ENCODE measurements at places on chromosomes 4 and X. TPM values are rescaled to one million over a fixed set of nuclear protein-coding genes. Genes with fewer than 3 reads are reported as not detected.
A peak's percentile ranks its signal among the peaks of the same experiment; 100 is the strongest.

Gene SYP
- total RNA-seq, result 0.45 TPM

Gene SEC24B
- total RNA-seq, result 64.5 TPM

Gene GK2
- total RNA-seq, result not detected

Gene HGFAC
- total RNA-seq, result 0.47 TPM

Gene HSFX3
- total RNA-seq, result not detected

Gene DCAF8L2
- not detected for total RNA-seq

Gene DGKK
- 3.5 TPM for total RNA-seq

Gene STARD8
- 1.2 TPM for total RNA-seq

Gene GRPR
- total RNA-seq, result 19.8 TPM

Gene NEXMIF
- total RNA-seq, result 4.5 TPM

Gene OTUD6A
- not detected for total RNA-seq

Gene JAKMIP1
- 10.4 TPM for total RNA-seq

Gene SPP1
- 12.8 TPM for total RNA-seq

Gene HTR2C
- total RNA-seq, result 0.14 TPM

Gene FAM47E
- 0.50 TPM for total RNA-seq

Gene DDX53
- total RNA-seq, result not detected

Gene KLHL34
- total RNA-seq, result not detected

Gene STK32B
- 1.6 TPM for total RNA-seq

DNA sequence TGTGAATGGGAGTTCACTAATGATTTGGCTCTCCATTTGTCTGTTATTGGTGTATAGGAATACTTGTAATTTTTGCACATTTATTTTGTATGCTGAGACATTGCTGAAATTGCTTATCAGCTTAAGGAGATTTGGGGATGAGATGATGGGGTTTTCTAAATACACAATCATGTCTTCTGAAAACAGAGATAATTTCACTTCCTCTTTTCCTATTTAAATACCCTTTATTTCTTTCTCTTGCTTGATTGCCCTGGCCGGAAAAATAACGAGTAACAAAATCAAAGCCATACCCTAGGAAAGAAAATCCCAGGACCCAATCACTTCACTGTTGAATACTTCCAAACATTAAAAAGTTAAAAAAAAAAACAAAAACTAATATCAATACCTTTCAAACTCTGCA lies 67.7 kb upstream of the UGT2B4 start:
- DNase-seq, result no peak

GRCh38 chr4:184953421-184953945 lies 64.8 kb upstream of the HELT start:
- DNase-seq, result no peak

GRCh38 chr4:34950926-34951325 lies 1293.4 kb downstream of the ARAP2 start:
- DNase-seq, result no peak

DNA sequence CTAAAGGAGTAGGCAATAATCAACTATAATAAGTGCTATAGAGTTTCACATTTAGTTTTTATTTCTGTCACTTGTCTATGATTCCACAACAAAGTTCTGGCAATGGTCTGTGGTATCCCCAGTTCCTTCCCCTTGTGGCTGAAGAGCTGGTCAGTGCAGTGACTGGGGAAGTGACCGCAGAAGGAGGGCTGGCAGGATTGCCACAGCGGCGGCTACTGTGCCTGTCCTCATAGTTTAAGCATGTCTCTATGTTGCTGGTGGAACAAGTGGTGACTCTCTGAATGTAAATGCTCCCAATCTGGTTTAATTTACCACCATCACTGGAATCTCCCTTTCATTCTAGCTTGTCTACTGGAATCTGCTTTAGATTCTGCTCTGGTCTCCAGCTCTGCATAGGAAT lies 170.6 kb upstream of the GK2 start:
- DNase-seq, result no peak

DNA sequence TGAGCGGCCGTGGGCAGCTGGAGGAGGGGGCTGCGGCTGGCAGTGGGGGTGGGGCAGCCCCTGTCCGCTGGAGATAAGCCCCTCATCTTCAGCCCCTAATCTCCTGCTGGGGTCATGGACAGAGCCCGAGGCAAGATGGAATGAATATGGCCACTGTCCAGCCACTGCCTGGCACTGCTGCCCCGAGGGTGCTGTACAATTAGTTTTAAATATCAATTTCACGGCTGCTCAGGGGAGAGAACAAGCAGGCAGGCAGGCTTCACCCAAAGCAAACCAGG lies 64.1 kb upstream of the NKX1-1 start:
- DNase-seq, result peak; percentile 16

- DNase-seq, result no peak
Observed at GRCh38 chr4:73344106-73344505, 60.0 kb upstream of the ALB start.

- DNase-seq, result no peak
Observed at GRCh38 chr4:83262682-83263081, 21.9 kb downstream of the COQ2 start.

DNA sequence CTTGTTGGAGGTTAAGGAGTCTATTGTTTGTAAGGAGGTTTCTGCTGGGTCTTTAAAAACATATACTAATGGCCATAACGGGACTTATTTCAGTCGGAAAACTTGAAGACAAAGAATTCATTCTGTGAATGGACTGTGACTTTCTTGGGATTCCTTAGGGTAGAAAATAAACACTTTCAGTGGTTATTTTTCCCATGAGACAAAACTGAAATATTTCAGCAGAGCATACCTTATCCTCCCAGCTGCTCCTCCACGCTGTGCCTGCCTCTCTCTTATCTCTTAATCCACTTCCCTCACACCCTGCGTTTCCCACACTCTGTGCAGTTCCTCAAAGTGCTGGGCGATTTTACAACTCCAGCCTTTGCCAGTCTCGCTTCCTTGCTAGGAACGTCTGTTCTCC lies 47.1 kb upstream of the SORBS2 start:
- DNase-seq, result no peak

DNA sequence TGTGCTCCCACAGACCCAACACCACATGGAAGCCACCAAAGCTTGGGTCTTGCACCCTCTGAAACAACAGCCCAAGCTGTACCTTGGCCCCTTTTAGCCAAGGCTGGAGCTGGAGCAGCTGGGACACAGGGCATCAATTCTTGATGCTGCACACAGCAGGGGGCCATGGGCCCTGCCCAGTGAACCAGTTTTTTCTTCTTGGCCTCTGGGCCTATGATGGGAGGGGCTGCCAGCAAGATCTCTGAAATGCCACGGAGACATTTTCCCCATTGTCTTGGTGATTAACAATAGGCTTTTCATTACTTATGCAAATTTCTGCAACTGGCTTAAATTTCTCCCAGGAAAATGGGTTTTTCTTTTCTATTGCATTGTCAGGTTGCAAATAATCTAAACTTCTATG lies 49.0 kb downstream of the SPANXA2 start:
- no peak for DNase-seq

- no peak for DNase-seq
Observed at GRCh38 chr4:123618606-123619005, 222.0 kb downstream of the SPRY1 start.

- DNase-seq, result no peak
Observed at GRCh38 chrX:138008281-138008680, 442.4 kb downstream of the ZIC3 start.

DNA sequence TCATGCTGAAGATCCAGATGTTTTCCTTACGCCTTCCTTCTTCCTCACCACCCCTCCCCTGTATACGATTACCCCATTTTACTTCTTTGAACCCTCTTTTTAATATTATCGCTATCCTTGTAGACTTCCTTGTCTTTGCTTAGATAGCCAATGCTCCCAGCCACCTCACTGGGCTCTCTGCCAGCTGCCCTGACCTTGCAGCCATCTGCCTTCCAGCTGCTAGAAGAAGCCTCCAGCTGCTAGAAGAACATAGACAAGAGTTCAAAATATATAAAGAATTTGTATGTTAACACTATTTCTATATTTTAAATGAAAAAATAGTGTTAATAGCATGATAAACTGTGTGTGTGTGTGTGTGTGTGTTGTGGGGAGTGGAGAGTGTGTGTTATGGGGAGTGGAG lies 374.7 kb downstream of the ANKRD50 start:
- DNase-seq, result no peak

DNA sequence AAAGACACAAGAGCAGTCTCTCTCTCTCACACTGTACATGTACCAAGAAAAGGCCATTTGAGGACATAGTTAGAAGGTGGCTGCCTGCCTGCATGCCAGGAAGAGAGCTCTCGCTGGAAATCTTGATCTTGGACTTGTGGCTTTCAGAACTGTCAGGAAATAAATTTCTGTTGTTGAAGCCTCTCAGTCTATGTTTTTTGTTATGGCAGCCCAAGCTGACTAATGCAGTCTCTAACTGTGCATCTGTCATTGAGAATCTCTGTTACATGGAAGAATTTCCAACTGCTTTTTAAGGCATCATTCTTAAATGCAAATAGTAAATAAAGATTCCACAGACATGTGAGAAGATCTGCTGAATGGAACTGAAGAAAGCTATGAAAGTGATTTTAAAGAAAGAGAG lies 198.3 kb downstream of the PCDH10 start:
- DNase-seq, result no peak

GRCh38 chr4:154854362-154854761 lies 73.3 kb downstream of the RBM46 start:
- DNase-seq, result no peak

DNA sequence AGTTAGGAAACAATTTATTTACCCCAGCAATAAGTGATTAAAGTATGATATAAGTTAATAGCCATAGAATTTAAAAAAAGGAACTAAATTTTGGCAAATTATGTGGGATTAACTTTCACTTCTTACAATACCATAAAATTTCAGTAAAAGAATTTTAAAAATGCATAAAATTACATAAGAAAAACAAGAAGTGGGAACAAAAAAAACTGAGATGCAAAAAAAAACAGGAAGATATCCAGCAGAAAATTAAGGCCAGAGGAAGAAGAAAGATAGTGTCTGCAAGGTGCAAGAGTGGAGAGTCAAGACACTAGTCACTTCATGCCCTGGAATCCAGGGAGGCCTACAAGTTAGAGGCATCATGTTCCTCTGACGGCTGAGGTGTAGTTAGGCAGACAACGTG lies 184.2 kb downstream of the GASK1B start:
- DNase-seq, result no peak

- no peak for DNase-seq
Observed at GRCh38 chr4:141177171-141177570, 43.5 kb upstream of the ZNF330 start.

DNA sequence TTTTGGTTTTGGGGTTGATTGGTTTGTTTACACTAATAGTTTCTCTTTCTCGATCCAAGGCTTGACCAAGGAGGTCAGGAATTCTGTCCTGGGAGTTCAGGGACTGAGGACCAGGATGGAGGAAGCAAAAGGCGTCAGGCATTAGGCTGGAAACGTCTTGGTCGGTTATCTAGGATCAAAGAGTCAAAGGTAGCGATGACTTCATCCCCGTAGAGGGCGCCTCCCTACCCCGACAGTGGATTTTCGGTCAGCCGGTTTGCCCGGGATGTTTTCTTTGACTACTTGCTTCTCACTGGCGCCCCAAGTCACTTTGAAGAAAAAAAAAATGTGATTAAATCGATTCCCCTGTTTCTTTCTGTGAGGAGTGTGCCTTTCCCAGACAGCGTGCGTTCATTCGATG lies 980 bp upstream of the FHDC1 start:
- peak; percentile 87 for DNase-seq

- DNase-seq, result no peak
Observed at GRCh38 chr4:177214935-177215334, 94.7 kb upstream of the NEIL3 start.

DNA sequence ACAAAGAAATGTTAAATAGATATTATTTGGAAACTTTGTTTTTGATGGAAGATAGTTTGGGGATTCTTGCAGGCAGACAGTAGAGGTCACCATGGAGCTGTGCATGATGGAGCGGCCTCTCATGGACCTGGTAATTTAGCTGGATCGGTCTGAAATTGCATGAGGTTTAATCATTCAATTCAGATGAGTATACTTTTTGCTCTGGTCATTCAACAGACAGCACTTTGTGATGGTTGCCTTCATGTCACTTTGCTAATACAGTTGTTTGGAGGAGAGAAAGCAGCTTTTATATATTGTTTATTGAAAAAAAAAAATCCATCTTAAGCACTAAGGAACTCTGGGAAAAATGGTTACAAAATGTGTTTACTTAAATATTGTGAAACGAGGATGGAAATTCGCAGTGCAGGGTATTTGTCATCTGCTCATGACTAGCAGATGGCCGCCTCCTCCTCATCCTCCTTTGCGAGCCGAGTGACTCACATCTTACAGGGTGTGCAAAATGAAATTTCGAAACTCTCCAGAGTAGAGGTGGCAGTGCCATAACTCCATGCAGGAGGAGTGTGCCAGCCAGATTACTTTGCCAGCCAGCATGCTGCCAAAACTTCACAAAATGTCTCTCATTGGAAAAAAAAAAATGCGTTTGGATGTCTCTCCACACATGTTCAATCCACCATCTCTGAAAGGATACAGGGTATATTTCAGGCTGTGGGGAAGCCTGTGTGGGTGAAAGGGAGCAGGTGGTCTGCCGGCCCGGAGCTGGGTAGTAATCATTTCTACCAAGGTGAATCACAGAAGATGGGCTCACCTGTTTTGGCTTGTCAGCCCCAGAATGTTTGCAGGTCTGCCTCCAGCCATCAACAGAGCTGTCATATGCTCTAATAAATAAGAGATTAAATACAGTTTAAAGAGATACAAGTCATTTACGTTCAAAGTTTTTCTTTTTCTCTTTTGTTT lies 314.9 kb upstream of the DIPK2B start:
- peak; percentile 58 for DNase-seq

DNA sequence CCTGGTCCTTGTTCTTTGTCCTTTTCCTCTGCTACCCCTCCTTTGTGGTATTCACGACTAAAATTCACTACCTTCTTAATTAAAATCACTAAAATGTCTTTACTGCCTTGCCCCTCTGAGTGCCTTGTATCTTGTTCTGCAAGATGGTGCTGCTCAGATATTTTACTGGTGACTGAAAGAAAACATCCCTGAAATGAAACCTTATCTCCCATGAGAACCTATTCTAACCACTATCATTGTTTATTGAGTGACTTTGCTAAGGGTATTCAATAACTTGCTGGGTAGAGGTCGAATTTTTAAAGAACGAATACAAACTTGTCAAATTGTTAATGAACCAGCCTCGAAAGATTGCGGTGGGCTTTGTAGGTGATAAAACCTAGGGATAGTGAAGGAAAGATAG lies 52.8 kb downstream of the SPRY1 start:
- no peak for DNase-seq

- peak; percentile 64 for DNase-seq
Observed at GRCh38 chr4:164876700-164877324, at the start of gene APELA. APELA (plus strand) TSS chr4:164877178; CDS start chr4:164877332, 154 bp downstream.
